ENCODE measurements at places on chromosomes 1 and 21.
A peak's percentile ranks its signal among the peaks of the same experiment; 100 is the strongest.

DNA sequence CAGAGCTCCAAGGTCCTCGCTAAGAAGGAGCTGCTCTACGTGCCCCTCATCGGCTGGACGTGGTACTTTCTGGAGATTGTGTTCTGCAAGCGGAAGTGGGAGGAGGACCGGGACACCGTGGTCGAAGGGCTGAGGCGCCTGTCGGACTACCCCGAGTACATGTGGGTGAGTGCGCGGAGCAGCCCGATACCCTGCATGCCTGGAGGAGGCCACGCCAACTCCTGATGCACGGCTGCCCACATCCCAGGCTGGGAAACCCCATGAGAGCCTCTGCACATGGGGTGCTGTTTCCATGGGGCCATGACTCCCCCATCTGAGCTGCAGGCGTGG lies 43.0 kb upstream of the TRAPPC10 start:
- no peak for DNase-seq

DNA sequence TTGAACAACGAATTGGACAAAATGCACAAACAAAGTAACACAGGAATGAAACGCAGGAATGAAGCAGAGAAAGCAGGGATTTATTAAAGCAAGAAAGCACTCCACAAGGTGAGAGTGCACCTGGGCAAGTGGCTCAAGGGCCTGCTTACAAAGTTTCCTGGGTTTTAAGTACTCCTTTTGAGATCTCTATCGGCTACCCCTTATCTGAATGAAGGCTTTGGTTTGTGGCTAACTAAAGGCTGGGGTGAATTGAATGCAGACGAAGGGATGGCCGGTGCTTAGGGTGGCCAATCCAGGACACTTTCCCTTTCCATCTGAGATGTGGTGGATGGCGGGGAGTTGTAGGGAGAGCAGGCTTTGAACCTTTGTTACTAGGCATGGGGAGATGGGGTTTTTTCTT lies 151.4 kb upstream of the KIAA0040 start:
- DNase-seq: no peak

DNA sequence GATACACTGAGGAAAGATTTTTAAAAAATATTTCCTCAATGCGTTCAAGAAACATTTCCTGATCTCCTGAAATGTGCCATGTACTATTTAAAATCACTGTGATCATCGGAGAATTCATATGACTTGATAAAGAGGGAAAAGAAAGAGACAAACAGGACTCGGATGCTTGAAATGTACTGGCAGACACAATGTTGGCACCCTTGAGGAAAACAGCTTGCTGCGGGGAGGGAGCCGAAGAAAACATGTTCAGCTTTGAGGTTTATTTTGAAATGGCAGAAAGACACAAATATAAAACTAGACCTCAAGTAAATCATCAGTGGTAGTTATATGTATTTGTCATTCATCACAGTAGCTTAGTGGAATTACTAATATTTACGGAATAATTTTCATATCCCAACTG lies 100.9 kb upstream of the BRINP3 start:
- DNase-seq: no peak

DNA sequence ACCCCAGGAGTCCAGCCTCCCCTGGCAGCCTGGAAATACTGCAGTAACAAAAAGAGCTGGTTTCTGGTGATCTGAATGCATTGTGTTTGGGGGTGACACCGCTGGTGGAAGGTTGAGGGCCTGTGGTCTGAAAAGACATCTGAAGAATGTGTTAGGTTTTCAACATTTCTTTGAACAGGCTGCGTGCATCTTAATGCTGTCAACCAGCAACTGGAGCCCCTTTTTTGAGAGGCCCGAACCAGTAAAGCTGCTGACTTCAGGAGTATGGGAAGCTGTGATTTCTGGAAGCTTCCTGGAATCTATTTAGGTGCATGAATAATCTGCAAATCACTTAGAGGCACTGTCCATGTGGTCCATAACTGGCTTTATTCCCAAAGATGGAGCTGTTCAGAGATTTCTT lies 17.0 kb downstream of the ATP5PO start:
- no peak for DNase-seq

DNA sequence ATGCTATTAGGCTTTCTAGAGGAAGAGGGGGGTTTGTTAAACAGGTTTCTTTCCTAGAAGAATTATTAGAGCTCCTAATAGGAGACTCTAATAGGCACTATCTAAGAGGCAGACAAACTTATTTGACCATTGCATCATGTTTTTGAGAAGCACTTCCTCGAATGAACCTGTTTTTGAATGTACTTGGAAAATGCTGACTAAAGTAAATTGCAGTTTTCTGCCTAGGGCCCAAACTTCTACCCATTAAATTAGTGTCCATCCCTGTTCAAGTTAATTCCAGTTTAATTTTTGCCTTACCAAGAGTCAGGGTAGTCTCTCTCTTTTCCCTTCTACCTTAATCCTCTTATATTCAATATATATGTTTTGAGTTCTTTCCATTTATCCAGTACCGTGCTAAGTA lies 1029.6 kb downstream of the TTLL7 start:
- no peak for DNase-seq

GRCh38 chr1:111727056-111727455 lies 12.1 kb downstream of the INKA2 start:
- DNase-seq: no peak

DNA sequence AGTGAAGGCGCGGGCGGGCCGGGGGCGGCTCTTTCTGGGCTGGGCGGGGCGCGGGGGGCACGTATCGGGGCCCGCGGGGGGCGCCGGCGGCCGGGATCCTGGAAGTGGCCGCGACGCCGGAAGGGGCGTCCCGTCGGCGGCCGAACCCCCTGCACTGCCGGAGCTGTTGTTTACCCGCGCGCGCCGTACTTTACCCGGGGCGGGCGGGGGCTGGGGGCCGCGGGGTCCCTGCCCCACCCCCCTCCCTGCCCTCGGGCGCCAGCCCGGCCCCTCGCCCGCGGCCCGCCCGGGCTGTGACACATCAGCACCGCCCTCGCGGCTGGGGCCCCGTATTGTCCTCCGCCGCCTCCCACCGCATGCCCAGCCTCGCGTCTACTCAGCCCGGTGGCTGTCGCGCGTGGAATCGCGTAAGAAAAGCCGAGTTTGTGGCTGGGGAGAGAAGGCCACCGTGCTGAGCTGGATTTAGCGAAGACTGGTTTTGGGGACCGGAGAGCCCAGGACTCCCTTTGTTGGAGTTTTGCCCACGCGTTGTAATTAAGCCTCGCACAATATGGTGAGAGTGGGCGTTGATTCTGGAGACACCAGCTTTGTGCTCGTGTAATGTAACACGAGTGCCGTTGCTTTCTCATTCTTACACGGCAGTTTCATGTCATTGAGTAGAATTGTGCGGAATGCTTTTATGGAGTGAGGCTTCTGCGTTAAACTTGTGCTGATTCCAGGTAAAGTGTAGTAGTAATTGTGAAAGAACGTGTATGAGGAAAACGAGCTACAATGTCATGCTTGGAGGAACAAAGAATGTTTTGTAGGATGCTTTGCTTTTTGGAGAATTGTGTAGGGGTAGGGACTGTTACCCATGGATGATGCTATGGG lies 559 bp downstream of the BACH1 start:
- DNase-seq: no peak

- peak; percentile 54 for DNase-seq
Measured at GRCh38 chr1:27388337-27389005, 4.0 kb upstream of the GPR3 start.

- no peak for DNase-seq
Measured at GRCh38 chr1:199041173-199041914, 402.5 kb downstream of the PTPRC start.

DNA sequence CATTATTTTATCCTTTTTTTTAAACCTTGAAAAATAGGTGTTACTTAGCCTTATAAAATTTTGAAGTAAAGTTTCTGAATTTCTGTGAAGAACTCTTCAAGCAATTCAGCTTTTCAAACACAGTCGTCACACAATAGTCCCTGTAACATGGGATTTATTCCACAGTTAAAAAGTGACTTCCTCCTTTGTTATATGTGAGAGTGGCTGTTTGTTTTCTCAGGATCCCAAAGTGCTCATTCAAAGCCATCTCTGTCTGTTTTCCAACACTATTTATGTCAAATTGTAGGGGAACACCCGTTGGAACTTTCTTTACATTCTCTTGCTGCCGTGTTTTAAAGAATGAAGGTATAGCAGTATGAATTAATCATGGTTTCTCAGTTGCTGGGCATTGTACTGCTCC lies 80.8 kb upstream of the GPR52 start:
- no peak for DNase-seq

GRCh38 chr21:34707876-34708325 lies 39.1 kb downstream of the CLIC6 start:
- DNase-seq: peak; percentile 16

- peak; percentile 25 for DNase-seq
Measured at GRCh38 chr1:110962892-110963690, 631 bp downstream of the LRIF1 start.

GRCh38 chr1:152871731-152872126 lies 6.4 kb upstream of the SMCP start:
- no peak for DNase-seq

DNA sequence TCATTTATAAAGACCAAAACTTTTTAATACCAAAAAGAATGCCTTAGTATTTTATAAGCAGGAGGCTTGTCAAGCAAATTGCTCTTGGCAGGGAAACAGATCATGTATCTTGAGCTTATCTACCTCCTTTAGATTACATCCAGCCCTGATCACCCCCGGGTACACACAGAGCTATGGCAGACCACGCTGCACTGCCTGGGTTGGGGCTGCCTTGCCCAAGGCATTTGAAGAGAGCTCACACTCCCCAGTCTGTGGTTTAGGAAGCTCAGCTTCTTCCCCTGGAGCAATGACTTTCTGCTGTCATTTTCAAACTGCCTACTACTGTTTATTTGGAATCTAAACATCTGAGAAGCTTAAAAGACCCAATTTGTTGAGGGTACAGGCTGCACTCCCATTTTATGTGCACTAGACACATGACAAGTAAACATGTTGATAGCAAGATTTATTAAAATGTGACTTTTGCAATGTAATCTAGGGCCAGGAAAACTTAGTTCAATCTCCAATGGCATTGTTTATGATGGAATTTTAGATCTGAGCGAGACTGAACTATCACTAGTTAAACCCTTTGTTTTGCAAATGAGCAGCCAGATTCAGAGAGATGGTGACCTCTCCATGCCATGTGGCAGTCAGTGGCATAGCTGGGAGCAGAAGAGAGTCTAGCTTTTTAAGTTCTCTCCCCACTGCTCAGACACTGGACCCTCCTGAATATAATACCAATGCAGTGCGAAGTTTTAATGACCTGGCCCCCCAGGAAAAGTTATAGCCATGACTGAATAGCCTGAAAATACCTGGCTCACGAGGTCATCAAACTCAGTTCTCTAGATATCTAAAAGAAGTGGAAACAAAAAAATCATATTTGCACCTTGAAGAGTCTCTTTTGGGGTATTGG lies 214.9 kb downstream of the HLX start:
- no peak for DNase-seq

- no peak for DNase-seq
Measured at GRCh38 chr1:206728697-206728987, 41.9 kb upstream of the IL19 start.

GRCh38 chr1:70143048-70143659 lies 62.2 kb downstream of the LRRC40 start:
- DNase-seq: no peak

GRCh38 chr1:204650911-204651570 lies 34.5 kb downstream of the LRRN2 start:
- no peak for DNase-seq

GRCh38 chr21:46109313-46110221 lies 11.7 kb downstream of the COL6A2 start:
- no peak for DNase-seq

GRCh38 chr1:26690157-26690556 lies 5.7 kb upstream of the ARID1A start:
- no peak for DNase-seq

GRCh38 chr21:35796844-35797243 lies 263.5 kb downstream of the SETD4 start:
- no peak for DNase-seq

GRCh38 chr1:226185141-226186036 lies 1.2 kb downstream of the ACBD3 start:
- no peak for DNase-seq

DNA sequence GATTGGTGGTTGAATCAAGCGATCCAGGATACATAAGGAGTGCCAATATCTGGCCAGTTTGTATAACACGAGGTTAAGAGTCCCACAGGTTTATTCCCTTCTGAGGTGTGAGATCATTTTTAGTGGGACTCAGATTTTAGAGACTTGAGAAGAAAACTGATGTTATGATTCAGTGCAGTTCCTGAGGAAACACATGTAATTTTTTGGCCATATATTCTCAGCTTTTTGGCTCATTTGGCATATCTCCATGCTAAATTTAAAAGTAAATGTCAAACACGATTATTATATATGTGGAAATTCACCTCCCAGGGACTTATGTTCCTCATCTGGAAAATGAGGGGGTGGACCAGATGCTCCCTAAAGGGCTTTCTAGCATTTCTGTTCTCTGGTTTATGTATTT lies 39.2 kb upstream of the SERBP1 start:
- no peak for DNase-seq

DNA sequence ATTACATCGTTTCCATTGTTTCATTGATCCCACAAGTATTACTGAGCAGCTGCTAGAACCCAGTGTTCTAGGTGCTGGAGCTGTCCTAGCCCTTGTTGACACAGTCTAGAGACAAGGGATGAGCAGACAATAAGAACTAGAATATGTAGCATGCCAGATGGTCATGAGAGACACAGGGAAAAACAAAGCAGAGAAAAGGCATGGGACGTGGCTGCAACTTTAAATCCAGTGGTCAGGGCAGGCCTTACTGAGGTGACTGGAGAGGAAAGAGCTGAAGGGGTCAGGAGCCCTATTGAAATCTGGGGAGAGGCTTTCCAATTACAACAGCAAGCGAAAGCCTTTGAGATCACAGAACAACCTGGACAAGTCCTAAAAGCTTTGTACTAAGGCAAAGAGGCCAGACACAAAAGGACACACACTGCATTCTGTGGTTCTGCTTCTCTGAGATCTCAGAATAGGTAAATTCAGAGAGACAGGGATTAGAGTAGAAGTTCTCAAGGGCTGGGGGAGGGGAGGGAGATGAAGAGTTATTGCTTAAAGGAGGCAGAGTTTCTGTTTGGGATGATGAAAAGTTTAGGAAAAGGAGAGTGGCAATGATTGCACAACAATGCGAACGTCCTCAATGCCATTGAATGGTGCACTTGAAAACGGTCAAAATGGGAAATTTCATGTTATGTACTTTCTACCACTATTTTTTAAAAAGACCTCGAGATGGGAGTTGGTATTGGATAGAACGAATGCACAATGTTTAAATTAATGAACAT lies 467.4 kb upstream of the VAMP3 start:
- DNase-seq: no peak

DNA sequence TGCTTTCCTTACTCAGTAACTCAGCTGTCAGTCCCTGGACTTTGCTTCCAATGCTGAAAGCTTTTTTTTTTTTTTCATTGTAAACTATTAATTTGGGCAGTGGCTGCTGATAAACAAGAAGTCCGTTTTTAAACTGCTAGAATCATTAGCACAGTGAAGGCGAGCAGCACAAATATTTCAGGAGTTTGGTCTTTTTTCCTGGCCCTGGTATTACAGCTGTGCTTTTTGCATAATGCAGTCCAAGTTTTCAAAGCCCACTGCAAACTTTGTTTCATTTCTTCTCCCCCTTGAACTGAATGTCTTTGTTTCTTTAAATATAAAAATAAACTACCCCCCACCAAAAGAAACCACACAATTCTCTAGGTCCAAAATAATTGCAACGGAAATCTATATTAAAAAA lies 6.6 kb downstream of the GLIS1 start:
- DNase-seq: no peak
